ENCODE measurements at places on chromosomes 5 and 9. TPM values are rescaled to one million over a fixed set of nuclear protein-coding genes. Genes with fewer than 3 reads are reported as not detected.

Gene PPP2R2B
- 0.25 TPM for total RNA-seq

Gene ALDH7A1
- total RNA-seq = 94.5 TPM

Gene DNM1
- total RNA-seq = 3.1 TPM

Gene TAS2R1
- total RNA-seq = not detected

Gene COL15A1
- total RNA-seq = 0.10 TPM

- H3K4me1 ChIP-seq = no peaks in the 10 kb centered on the region
- peak overlapping the region; percentile 1 for H3K27ac ChIP-seq
- peak; percentile 72 for DNase-seq
- H3K27me3 ChIP-seq = no peaks in the 10 kb centered on the region
Measured at GRCh38 chr5:56669534-56670483, 145.5 kb upstream of the MAP3K1 start.

DNA sequence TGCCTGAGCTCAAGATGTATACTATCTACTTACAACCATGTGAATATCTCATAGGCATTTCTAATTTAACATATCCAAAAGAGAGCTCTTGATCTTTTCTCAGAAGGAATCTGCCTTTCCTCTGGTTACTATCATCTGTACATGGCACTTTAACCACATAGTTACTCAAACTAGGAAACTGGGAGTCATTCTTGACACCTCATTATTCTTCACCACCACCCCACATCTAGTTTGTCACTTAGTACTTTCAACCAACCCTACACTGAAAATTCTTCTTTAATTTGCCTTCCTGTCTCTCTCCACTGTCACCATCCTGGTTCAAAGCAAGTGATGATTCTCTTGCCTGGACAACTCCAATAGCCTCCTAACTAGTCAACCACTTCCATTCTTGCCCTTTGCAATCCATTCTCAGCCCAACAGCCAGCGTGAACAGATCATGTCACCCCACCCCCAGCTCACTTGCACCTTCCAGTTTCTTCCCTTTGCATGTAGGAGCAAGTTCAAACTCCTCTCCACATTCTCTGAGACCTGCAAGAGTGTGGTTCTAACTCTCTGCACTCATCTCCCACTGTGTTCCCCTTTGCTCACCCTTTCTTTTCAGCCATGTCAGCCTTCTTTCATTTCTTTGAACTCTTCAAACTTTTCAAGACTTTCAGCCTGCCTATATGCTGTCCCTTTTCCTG lies 17.3 kb upstream of the SMAD5 start:
- H3K27ac ChIP-seq = no peak overlapping the region
- H3K36me3 ChIP-seq = no peaks in the 10 kb centered on the region
- H3K4me1 ChIP-seq = no peaks in the 10 kb centered on the region

GRCh38 chr5:91151947-91152346 lies 231.2 kb downstream of the ARRDC3 start:
- H3K4me3 ChIP-seq = no peak overlapping the region
- no peak overlapping the region for H3K27ac ChIP-seq
- no peaks in the 10 kb centered on the region for H3K4me1 ChIP-seq
- H3K36me3 ChIP-seq = no peaks in the 10 kb centered on the region
- H3K27me3 ChIP-seq = no peaks in the 10 kb centered on the region

GRCh38 chr5:51383131-51384121 lies at the start of gene ISL1:
Gene ISL1, plus strand, starts transcription at chr5:51383448. Its CDS starts 224 bp downstream, at chr5:51383672.
- H3K4me3 ChIP-seq = peak within 1 kb of the TSS; percentile 4
- peaks cover 67% of the 10 kb centered on the region for H3K27me3 ChIP-seq
- DNase-seq = no peak

GRCh38 chr9:114908104-114908622 lies 22.2 kb downstream of the TNFSF8 start:
- no peak overlapping the region for H3K27ac ChIP-seq
- no peaks in the 10 kb centered on the region for H3K27me3 ChIP-seq
- no peak overlapping the region for H3K4me3 ChIP-seq
- DNase-seq = no peak

DNA sequence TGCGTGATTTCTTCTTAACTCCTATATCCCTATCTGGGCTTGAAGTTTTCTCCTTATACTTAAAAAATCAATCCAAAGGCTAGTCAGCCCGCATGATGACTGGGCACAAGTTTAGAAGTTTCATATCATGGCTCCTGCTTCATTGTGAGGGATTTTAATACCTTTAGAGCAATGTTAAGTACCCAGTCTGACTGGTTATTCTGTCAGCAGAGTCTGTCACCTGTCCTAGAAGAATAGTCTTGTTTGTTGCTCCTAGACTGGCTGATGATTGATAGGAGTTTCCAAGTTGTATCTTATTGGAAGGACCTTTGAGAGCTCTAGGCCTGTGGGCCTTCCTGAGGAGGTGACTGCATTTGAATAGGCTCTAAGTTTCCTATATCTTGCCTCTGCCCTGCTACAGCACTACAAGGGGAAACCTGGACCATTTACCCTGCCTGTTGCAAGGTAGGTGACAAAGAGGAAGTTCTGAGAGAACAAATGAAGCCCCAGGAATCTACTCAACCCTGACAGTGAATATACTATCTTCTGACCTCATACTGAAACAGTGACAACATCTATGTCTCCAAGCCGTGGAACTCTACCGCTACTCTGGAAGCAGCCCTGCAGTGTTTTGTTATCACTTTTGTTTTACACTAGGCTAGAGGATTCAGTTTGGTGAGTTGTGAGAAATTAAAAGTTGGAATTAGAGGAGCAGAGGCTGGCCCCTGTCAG lies 66.5 kb downstream of the F2RL2 start:
- no peaks in the 10 kb centered on the region for H3K27me3 ChIP-seq
- no peak for DNase-seq
- no peak overlapping the region for H3K4me3 ChIP-seq
- H3K4me1 ChIP-seq = no peaks in the 10 kb centered on the region

- H3K27me3 ChIP-seq = no peaks in the 10 kb centered on the region
- no peak overlapping the region for H3K27ac ChIP-seq
- no peaks in the 10 kb centered on the region for H3K4me1 ChIP-seq
- no peak for DNase-seq
- no peaks in the 10 kb centered on the region for H3K36me3 ChIP-seq
Measured at GRCh38 chr9:7273575-7273974, 515.8 kb downstream of the KDM4C start.

DNA sequence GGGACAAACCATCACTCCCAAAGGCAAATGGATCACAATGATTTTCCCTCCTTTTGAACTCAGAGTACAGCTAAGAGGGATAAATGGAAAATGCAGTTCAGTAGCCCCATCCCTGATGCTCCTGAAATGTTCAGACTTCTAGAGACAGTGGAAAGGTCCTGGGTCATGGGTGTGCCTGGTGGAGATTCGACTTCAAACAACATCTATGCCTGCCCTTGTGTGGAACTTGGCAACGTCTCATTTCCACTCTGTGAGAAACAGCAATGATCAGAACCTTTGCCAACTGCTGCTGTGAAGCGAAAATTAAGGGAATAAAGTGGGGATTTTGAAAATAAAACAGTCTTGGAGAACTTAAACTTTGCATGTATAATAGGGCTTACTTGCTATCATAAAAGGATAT lies 778.1 kb downstream of the SEMA5A start:
- no peaks in the 10 kb centered on the region for H3K27me3 ChIP-seq
- no peaks in the 10 kb centered on the region for H3K4me1 ChIP-seq
- H3K36me3 ChIP-seq = no peaks in the 10 kb centered on the region
- DNase-seq = no peak

GRCh38 chr5:155091768-155092717 lies 78.5 kb downstream of the KIF4B start:
- DNase-seq = no peak
- no peaks in the 10 kb centered on the region for H3K27me3 ChIP-seq
- H3K4me1 ChIP-seq = no peaks in the 10 kb centered on the region

GRCh38 chr5:143448518-143448917 lies 45.0 kb upstream of the NR3C1 start:
- H3K36me3 ChIP-seq = no peaks in the 10 kb centered on the region
- no peaks in the 10 kb centered on the region for H3K4me1 ChIP-seq

- no peak for DNase-seq
- no peaks in the 10 kb centered on the region for H3K27me3 ChIP-seq
- H3K4me3 ChIP-seq = no peak overlapping the region
- H3K27ac ChIP-seq = no peak overlapping the region
Measured at GRCh38 chr5:171495122-171495700, 75.8 kb downstream of the FGF18 start.

DNA sequence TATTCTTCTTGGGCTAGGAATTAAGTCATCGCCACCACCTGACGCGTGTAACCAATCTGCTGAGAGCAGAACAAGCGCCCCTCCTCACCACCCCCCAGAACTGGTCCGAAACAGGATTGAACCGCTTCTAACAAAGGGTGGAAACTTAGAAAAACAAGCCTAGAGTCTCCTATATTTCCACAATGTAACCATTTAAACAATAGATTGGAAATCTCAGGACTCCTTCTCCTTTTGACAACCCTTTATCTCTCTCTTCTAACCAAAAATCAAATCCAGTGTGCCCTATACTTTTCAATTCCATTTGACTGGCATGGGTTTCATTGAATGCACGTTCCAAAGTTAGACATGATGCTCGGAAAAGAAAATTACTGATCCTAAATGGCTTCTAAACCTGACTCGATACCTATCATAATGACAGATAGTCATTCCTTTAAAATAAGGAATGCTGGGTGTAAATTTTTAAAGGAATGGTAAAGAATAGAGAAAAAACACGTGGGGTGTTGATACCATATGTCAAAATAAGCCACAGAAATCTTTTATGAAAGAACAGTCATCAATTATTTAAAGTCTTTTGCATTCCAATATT lies 1.2 kb downstream of the ARRDC3 start:
- peak; percentile 76 for DNase-seq
- no peaks in the 10 kb centered on the region for H3K27me3 ChIP-seq
- H3K27ac ChIP-seq = peak overlapping the region; percentile 99

GRCh38 chr5:72480841-72481240 lies 26.4 kb downstream of the ZNF366 start:
- H3K4me1 ChIP-seq = no peaks in the 10 kb centered on the region
- H3K27me3 ChIP-seq = no peaks in the 10 kb centered on the region
- no peak overlapping the region for H3K4me3 ChIP-seq
- no peak overlapping the region for H3K27ac ChIP-seq
- DNase-seq = no peak

DNA sequence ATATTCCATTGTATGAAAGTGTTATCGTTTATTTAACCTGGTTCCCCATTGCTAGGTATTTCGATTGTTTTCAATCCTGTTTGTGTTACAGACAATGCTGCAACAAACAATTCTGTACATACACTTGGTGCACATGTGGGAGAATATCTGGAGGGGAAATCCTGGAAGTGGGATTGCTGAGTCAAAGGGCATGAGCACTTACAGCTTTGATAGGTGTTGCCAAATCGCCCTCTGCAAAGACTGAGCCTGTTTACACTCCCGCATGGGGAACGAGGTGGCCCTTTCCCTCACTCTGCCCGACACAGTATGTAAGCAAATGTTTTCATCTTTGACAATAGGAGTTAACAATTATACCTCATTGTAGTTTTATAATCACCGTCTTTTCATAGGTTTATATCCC lies 66.2 kb downstream of the PDE6A start:
- H3K27me3 ChIP-seq = no peaks in the 10 kb centered on the region
- H3K4me3 ChIP-seq = no peak overlapping the region
- no peaks in the 10 kb centered on the region for H3K36me3 ChIP-seq
- DNase-seq = no peak

- H3K27me3 ChIP-seq = no peaks in the 10 kb centered on the region
- no peaks in the 10 kb centered on the region for H3K36me3 ChIP-seq
- no peak overlapping the region for H3K4me3 ChIP-seq
Measured at GRCh38 chr9:121654499-121655140, 3.2 kb downstream of the DAB2IP start.

DNA sequence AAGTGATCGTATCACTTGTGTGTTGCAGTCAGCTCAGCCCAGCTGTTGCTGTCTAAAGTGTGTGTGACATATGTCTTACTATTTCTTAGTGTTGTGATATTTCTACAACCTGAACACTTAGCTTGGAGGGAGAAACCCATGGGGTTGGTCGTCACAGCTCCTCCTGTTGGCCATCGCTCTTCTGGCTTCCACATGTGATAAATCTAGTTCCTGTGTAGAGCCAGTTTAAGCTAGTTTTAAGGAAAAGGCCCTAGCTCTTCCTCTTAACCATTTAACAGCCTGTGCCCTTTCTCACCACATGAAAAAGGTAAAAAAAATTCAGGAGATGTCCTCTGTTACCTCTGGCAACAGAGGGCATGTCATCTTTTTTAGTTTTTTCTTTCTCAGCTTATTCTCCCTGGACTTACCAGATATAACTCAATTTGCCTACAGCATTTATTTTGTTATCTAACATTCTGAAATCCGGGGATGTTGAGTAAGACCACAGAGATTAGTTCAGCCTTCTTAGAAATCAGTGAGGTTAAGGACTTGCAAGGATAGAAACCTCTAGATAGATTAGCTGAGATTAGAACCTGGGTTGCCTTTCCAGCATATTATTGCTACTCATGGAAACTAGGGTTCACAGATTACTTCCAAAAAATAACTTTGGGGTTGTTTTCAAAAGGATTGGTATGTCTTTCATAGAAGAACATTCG lies 100.4 kb downstream of the GAPVD1 start:
- no peaks in the 10 kb centered on the region for H3K36me3 ChIP-seq
- H3K27me3 ChIP-seq = no peaks in the 10 kb centered on the region
- H3K4me1 ChIP-seq = no peaks in the 10 kb centered on the region
- H3K27ac ChIP-seq = no peak overlapping the region
- H3K4me3 ChIP-seq = no peak overlapping the region

GRCh38 chr9:69812068-69813000 lies 8.3 kb upstream of the CFAP95 start:
- H3K36me3 ChIP-seq = no peaks in the 10 kb centered on the region
- H3K4me1 ChIP-seq = no peaks in the 10 kb centered on the region
- no peak for DNase-seq

DNA sequence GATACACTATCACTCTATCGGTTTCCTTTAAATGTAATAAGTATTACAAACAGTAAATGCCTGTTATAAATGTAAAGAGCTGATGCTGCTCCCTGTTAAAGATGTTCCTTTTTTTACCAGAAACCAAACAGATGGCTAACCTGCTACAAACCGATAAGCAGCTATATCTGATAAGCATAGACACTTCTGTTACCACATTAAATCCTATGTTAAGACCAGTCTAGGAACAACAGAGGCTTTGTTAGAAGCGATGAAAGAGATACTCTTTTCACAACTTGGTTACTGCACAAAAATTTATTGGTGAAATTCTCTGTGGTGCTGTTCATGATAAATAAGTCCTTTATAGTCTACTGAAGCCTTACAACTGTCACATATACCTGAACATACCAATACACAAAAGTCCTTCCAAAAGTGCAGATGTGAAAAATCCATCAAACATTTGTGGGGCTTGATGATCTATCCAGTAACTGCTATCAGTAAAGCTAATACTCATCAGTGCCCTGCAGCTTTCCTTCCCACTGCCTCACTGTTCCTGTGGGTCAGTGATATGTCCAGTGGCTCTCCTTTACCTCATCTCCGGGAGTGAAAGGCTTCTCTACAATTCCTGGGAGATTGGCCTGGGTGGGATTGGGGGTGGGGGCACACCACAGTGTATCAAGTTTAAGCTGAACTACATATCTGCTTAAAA lies 25.8 kb upstream of the PRXL2C start:
- no peaks in the 10 kb centered on the region for H3K36me3 ChIP-seq
- no peak overlapping the region for H3K4me3 ChIP-seq
- DNase-seq = no peak

DNA sequence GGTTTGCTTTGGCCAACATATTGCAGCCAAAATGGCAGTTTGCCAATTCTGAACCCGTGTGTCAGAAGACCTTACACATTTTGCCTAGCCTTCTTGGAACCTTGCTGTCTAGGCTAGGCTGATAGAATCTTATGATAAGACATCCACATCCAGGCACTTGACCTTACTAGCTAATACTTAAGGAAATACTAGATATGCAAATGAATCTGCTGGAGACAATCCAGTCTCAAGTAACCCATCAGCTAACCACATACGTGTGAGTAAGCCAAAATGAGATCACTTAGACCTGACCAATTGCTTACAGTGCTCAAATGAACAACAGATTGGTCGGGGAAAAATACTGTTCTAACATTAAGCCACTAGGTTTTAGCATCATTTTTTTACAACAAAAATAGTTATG lies 1504.6 kb upstream of the CDH9 start:
- H3K4me1 ChIP-seq = no peaks in the 10 kb centered on the region
- H3K27ac ChIP-seq = no peak overlapping the region
- H3K4me3 ChIP-seq = no peak overlapping the region
- no peaks in the 10 kb centered on the region for H3K36me3 ChIP-seq
- no peak for DNase-seq

Data from right lobe of liver (tissue), 6 donors.